ENCODE measurements at places on chromosomes 2 and 18. TPM values are rescaled to one million over a fixed set of nuclear protein-coding genes. Genes with fewer than 3 reads are reported as not detected.

PLEK gene
- 3.7 TPM for total RNA-seq

DCC gene
- 30.4 TPM for total RNA-seq

CDH20 gene
- 20.8 TPM for total RNA-seq

CBLN2 gene
- 127 TPM for total RNA-seq

EPG5 gene
- total RNA-seq, result 25.4 TPM

C2orf42 gene
- 30.7 TPM for total RNA-seq

POTEE gene
- total RNA-seq, result 0.46 TPM

POTEI gene
- 1.2 TPM for total RNA-seq

PRKRA gene
- total RNA-seq, result 71.0 TPM

RTP5 gene
- total RNA-seq, result 13.8 TPM

Data from diencephalon (tissue), 1 donor.